DMS53 (cell line): ENCODE measurements at places on chromosomes 11 and 22.

GRCh38 chr11:109733245-109733644 lies 311.3 kb downstream of the C11orf87 start:
- DNase-seq: no peak

GRCh38 chr11:35579557-35580396 lies 38.5 kb upstream of the FJX1 start:
- DNase-seq: peak; percentile 65

DNA sequence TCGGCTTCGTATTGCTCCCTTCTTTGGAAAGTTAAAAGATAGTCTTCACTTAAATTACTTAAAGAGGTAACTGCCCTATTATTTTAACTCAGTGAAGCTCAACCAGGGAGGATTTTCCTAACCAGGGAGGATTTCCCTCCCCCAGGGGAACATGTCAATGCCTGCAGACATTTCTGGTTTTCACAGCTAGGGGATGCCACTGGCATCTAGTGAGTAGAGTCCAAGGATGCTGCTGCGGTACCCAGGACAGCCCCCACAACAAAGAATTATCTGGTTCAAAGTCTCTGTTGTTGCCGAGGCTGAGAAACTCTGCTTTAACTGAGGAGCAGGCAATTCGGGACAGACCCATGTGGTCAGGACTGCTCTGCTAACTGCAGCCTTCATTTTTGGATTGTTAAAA lies 82.2 kb downstream of the DEPDC5 start:
- DNase-seq: no peak

DNA sequence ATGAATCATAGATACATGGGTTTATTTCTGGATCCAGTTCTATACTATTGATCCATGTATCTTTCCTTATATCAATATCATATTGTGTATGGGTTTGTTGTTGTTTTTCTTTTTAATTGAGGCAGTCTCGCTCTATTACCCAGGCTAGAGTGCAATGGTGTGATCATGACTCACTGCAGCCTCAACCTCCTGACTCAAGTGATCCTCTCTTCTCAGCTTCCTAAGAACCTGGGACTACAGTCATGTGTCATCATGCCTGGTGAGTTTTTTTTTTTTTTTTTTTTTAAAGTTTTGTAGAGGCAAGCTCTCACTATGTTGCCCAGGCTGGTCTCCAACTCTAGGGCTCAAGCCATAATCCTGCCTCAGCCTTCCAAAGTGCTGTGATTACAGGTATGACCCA lies 1589.4 kb upstream of the TENM4 start:
- DNase-seq: peak; percentile 86

DNA sequence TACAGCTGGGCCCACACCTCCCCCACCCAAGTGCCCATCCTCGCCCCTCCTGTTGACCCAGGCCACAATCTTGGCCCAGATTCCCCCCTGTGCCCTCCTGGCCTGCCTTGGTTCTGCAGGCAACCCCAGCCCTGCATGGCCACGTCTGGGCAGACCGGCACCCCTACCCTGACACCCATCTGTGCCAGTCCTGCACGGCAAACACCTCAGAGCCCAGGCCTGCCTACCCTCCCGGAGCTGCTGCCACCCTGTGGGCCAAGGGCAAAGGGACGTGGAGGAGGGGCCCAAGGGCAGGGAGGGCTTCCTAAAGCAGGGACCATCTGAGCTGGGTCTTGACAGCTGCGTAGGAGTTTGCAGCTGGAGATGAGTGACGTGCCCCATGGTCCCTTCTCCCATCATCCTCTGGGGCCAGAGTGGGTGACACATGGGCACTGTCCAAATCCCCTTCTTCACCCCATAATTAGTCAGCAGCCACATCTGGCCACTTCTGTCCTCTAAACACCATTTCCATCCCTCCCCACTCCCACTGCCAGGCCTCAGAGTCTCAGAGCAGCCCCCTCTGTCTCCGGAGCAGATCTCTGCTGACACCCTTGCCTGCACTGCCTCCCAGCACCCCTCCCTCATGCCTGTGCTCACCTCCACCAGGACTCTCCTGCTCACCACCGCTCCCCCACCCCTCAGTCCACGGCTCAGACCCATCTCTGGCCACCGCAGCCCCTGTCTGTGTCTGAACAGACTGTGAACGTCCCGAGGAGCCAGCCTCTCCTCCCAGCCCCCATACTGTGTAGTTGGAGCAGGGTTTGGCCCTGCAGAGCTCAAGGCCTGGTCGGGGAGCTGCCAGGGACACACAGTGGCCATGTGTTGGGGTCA lies 35.6 kb upstream of the PPARA start:
- no peak for DNase-seq

DNA sequence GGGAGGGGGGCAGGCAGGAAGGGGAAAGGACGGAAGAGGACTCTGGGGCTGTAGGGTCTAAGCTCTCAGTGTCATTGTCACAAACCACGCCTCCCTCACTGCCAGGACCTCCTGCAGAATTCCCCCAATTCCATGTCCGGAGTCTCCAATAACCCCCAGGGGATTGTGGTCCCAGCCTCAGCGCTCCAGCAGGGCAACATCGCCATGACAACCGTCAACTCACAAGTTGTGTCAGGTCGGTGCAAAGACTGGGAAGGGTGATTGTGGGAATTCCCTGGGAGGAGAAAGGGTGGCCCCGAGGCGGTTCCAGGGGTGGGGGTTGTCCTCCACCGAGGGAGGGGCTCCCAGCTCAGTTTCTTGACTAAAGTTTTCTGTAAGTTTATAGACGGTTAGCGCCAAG lies 86.0 kb downstream of the FEZ1 start:
- DNase-seq: no peak

GRCh38 chr11:124892750-124893454 lies 4.8 kb downstream of the ROBO4 start:
- no peak for DNase-seq
